Stimulated activated CD4-positive, alpha-beta T cell treated with anti-CD3 and anti-CD28 coated beads, Interleukin-12 subunit alpha, Interleukin-12 subunit beta, amount 100 ng/mL, for 48 hours (primary cell): ENCODE measurements at places on chromosomes 16 and 17.

GRCh38 chr16:76970087-76970744 is 220.8 kb upstream of the MON1B start:
- no peak for DNase-seq

- DNase-seq: no peak
Observed at GRCh38 chr17:45837187-45837586, 7.5 kb upstream of the SPPL2C start.

- no peak for DNase-seq
Observed at GRCh38 chr17:82098939-82099763, 1.1 kb upstream of the FASN start.

DNA sequence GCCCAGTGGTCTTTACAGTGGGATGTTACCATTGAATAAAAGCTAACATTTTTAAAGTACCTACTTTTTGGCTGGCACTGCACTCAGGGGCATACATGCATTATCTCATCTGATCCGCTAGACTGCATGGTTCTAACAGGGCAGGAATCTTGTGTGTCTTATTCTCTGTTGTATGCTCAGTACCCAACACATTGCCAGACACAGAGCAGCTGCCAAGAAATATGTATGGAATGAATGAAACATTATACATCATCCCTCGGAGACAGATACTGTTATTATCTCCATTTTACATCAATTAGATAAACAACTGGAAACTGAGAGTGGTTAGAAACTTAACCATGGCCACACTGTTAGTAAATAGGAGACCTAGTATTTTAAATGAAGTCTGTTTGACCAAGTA is 74.1 kb upstream of the CDH11 start:
- DNase-seq: no peak

DNA sequence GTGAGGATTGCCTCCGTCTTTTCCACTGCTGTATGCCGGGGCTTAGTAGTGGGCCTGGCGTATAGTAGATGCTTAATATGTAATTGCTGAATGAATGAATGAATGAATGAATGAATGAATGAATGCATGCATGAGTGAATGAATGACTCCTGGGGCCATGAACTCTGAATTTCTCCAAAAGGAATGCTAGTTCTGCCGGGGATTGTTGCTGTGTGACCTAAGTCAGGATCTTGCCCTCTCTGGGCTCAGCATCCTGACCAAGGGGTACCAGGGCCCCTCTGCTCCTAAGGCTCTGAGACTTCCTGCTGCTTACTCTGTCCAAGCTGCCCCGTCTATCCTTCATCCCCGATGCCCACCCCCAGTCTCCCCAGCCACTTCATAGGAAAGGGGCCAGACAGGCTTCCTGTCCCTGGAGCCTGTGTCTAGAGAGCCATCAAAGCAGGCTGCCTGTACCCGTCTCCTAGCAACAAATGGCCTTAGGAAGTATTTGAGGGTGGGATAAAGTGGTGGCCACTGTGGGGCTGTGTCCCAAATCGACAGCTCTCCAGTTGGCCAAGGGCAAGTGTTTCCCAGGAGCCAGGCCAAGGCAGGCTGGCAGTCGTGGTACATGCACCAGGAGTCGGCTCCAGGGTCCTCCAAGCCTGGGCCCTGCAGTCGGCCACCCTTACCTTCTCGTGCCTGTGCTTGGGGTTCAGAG is 11.6 kb upstream of the MPRIP start:
- no peak for DNase-seq

GRCh38 chr17:17417718-17418181 is 59.0 kb upstream of the MED9 start:
- no peak for DNase-seq

GRCh38 chr17:57441270-57441600 is 184.9 kb downstream of the MSI2 start:
- DNase-seq: no peak

DNA sequence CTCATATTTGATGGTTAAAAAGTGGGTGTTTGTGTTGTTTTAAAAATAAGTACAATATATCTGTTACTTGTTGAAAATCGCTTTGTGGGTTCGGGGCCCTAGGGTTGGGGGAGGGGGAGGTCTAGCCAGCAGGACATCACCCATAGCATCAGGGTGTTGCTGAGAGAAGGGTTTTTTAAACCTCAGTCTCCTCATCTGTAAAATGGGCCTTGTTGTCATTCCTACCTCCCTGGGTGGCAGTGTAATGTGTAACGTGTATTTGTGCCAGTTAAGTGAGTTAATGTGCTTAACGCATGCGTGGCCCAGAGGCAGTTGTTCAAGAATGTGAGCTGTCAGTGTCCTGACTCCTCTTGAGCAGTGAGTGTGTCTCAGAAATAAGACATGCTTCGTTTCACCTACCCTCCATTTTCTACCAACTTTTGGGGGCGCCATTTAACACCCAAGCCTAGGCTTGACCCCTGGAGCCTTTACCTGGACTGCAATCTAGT is 129.0 kb downstream of the CMIP start:
- no peak for DNase-seq

GRCh38 chr17:2798678-2799077 is 2.4 kb downstream of the RAP1GAP2 start:
- no peak for DNase-seq

DNA sequence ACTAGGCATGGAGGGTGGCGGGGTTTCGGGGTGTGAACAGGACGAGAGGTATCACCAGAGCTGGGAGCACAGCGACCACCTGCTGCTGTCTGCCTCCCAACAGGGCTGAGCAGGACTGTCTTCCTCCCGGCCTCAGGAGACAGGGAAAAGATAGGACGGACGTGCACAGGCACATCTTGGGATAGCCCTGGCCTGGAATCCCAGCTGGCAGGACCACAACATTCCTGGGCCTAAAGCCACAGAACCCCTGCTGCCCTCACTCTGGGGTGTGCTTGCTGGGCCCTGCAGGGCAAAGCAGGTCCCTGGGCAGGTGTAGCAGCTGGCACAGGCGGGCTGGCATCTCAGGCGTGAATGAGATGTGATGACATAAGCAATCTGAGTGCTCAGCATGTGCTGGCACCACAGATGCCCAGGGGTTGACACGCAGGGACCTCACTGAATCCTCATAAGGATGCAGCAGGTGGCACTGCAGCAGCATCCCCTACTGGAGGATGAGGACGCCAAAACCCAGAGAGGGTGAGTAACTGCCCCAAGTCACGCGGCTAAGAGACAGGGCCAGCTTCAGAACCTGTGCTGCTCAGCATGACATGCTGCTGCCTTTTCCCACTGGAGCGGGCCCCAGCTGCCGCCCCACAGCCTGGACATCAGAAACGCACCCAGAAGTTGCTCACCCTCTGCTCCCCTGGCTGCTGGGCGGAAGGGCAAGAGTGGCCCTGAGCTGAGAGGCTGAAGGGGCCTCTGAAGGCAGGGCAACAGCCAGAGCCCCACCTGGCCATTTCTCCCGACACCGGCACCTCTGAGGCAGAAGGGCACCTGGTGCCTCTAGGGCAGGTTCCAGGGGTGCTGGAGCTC is 7.1 kb downstream of the CORO7 start:
- no peak for DNase-seq

GRCh38 chr17:59830846-59831486 is 61.8 kb downstream of the TUBD1 start:
- DNase-seq: no peak

- no peak for DNase-seq
Observed at GRCh38 chr16:89572485-89573205, 2.9 kb upstream of the CPNE7 start.

GRCh38 chr17:40850293-40850972 is 16.6 kb downstream of the KRT12 start:
- no peak for DNase-seq

GRCh38 chr16:19291475-19291874 is 5.9 kb downstream of the CLEC19A start:
- no peak for DNase-seq

DNA sequence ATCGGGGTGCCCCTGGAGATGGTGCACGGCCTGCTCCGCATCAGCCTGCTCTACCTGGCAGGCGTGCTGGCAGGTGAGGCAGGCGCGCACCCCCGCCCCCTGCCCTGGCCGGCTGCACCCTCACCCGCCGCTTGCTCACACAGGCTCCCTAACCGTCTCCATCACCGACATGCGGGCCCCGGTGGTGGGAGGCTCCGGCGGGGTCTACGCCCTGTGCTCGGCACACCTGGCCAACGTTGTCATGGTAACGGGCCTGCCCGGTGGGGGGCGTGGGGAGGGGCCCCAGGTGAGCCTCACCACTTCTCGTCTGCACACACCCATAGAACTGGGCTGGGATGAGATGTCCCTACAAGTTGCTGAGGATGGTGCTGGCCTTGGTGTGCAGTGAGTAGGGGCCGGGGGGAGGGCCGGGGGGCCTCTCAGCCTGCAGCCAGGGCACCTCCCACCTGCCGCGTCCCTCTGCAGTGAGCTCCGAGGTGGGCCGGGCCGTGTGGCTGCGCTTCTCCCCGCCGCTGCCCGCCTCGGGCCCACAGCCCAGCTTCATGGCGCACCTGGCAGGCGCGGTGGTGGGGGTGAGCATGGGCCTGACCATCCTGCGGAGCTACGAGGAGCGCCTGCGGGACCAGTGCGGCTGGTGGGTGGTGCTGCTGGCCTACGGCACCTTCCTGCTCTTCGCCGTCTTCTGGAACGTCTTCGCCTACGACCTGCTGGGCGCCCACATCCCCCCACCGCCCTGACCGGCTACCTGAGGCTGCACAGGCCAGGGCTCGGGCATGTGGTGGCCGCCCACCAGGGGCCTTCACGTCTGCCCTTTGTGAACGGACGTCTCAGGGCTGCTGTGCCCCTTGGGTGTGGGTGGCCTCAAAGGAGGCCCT is 2.1 kb downstream of the RHBDL1 start:
- no peak for DNase-seq

GRCh38 chr16:81940781-81941560 is 70.3 kb downstream of the SDR42E1 start:
- DNase-seq: no peak

DNA sequence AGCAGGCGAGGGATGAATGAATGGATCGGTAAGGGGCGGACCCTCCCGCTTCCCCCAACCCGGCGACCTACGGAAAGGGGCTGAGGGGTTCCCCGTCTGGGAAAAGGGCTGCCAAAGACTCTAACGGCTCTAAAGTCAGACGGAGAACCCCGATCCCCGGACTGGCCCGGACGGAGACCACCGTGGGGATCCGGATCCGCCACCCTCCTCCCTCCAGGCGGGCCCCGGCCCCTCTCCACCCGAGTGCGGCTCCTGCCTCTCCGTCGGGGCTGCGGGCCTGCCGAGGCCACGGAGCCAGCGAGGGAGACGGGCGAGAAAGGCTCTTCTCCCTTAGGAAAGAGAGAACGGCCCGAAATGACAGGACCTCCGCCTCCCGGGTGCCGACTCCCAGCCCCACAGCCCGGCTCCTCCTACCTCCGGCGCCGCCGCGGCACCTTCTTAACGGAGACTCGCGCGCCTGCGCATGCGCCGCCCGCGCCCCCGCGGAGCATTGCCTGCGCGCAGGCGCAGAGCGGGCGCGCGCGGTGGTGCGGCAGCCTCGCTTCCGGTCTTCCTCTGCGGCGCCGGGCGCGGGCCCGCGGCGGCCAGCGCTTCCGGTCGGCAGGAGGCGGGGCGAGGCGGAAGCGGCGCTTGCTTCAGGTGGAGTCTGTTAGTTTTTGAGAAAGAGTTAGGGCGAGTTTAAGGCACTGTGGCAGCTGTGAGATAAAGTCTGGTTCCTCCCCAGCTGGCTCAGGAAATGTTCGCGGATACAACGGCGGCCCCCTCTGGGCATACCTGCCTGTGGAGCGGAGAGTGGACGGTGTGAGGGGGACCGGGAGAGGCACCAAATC is at the start of gene SLX4:
Gene SLX4, minus strand, starts transcription at position 461 of the 830 bp plus-strand sequence. CDS start 2,642 bp downstream, outside the sequence.
- DNase-seq: peak; percentile 74

DNA sequence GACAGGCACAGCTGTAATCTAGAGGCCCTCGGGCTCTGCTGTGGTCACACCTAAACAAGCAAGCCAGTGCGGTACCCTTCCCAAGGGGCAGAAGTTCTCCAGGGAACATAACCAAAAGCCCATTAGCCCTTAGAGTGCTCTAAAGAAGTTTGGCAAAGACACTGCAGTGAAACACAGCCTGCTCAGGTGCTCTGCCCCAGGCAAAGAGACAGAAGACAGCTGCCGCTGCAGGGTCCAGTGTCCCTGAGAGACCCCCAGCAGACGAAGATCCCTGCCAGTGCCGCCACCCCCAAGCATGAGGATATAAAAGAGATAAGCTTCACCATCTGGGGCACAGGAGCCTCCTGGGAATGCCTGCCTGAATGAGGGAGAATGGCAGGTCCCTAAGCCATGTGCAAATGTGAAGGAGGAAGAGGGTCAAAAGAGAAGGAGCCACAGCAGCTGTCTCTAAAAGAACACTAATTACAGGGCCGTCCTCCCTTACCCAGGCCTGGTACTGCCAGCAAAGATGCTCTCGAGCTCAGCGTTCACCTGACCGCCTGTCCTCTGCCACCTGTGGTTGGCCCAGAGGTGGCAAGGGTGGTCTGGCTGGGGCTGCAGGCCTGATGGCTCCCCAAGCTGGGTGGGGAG is 29.7 kb downstream of the CUEDC1 start:
- DNase-seq: no peak

DNA sequence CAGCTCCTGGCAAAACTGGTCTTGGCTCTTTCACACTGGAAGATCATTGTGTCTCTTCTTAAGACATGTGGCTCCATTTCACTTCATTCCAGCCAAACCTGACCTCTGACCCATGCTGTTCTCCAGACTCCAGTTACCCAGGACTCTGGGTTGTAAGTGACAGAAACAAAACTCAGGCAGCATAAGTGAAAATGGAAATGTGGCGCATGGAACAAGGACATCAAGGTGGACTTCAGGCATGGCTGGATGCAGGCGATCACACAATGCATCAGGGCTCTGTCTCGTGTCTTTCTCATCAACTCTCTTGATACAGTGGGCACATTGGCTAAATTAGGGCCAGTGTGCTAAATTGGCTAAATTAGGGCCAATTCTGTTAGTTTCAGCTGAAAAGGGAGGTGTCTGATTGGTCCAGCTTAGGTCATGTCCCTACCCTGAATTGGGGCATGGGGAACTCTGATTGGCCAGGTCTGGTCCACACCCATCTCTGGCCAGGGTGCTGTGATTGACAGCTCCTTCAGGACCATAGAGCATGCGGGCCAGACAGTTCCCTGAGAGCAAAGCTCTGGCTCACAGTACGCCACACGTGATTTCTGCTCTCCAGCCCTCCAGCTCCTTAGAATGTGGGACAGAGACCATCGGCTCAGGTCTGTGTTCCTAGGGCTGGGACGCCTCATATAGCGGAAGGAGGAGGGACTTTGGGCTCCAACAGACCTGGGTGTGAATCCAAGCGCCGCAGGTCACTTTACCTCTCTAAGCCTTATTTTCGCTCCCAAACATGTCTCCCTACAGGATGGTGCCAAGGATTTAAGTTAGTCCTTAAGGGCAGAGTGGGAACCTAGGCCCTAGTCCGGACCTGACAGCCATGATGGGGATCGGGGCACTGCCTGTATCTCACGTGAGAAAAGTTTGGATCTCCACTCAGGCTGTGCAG is 17.5 kb downstream of the SOCS1 start:
- DNase-seq: no peak

GRCh38 chr17:31448467-31449077 is 57.1 kb downstream of the RAB11FIP4 start:
- no peak for DNase-seq

DNA sequence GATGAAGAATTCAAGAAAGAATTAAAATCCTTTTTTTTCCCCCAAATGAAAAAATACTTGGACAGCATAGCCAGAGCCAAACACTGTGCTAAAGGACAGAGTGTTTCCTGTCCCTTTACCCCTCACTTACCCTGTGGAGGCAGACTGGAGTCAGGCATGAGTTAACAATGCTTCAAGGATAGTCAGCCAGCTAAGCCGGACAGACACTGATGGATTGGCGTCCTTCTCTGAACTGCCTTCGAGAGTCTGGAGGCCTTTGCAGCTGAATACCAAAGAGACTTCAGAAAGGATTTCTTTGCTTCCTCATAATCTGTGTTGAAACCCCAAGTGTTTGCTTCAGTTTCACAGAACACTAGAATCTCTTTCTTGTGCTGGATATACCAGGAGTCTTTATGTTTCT is 4.6 kb downstream of the METTL9 start:
- no peak for DNase-seq
